ENCODE measurements at places on chromosomes 3 and 15. TPM values are rescaled to one million over a fixed set of nuclear protein-coding genes. Genes with fewer than 3 reads are reported as not detected.

MSL2 gene
- total RNA-seq = 8.6 TPM

HHATL gene
- total RNA-seq = not detected

KCNMB3 gene
- 1.5 TPM for total RNA-seq

UROC1 gene
- not detected for total RNA-seq

POC1A gene
- total RNA-seq = 3.9 TPM

SUCNR1 gene
- 2.0 TPM for total RNA-seq

IDH2 gene
- 142 TPM for total RNA-seq

TMEM212 gene
- not detected for total RNA-seq

FGF12 gene
- 0.98 TPM for total RNA-seq

DPPA2 gene
- not detected for total RNA-seq

BFSP2 gene
- total RNA-seq = not detected

PARP15 gene
- not detected for total RNA-seq

ISL2 gene
- total RNA-seq = 0.33 TPM

FBLN2 gene
- 5.9 TPM for total RNA-seq

RPN1 gene
- total RNA-seq = 221 TPM

IL12A gene
- 3.6 TPM for total RNA-seq

CHL1 gene
- total RNA-seq = not detected

PPIB gene
- total RNA-seq = 474 TPM

SCN11A gene
- not detected for total RNA-seq

CIAO2A gene
- total RNA-seq = 46.8 TPM

NR2E3 gene
- 0.13 TPM for total RNA-seq
